ENCODE measurements at places on chromosomes 4 and X.

DNA sequence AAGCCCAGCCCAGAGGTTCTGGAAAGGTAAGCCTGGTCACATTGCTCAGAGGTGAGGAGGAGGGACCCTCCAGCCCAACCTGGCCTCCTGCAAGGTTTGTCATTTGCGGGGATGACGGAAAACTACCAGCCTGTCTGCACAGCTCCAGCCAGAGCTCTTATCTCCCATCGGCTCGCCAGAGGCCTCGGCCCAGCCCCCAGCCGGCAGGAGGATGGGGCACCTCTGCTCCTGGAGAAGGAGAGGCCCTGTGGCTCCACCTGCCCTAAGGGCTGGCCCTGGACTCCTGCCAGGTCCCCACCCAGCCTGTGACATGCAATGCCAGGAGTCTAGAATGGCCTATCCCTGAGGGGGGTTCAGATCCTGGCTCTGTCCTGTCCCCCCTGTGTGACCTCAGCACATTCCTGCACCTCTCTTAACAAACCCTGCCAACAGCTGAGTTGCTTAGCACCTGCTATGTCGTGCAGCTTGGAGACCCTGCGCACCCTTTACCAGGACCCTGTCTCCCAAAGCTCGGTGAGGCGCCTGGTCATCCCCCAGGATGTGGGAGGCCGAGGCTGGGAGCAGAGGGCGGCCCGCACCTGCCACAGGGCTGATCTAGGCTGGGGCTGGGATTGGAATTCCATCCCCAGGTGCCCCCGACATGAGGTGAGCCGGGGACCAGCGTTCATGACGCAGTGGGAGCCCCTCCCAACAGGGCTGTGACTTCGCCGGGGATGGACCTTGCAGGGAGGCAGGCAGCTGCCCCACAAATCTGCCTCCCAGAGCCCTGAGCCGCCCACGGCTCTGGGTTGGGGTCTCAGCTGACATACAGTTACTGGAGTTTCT is 14.4 kb downstream of the ADRA2C start:
- no peak for DNase-seq

DNA sequence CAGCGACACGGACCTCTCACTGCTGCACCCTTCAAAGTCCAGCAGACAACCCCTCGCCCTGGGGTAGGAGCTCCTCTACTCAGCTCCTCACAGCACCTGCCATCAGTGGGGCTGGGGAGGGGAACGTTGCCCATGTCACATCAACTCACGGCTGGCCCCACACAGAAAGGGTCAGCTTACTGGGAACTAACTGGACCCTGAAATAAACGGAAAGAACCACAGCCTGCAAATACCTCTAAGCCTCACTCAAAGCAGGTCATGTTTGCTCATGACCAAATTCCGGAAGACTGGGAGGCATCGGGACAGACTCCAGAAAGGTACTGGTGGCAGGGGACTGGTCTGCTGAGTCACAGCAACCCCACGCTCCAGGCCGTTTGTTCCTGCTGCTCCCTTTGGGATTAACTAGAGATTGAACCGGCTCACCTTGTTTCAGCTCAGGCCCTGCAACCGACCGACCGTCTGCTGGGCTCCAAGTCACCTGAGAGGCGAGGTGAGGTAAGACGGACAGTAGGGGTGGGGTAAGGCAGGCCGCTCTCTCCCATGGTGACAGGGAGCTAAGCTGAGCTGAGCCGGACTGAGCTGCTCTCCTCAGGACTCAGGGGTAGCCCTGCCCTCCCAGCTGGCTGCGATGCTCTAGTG is 5.6 kb downstream of the G6PD start:
- DNase-seq, result no peak

DNA sequence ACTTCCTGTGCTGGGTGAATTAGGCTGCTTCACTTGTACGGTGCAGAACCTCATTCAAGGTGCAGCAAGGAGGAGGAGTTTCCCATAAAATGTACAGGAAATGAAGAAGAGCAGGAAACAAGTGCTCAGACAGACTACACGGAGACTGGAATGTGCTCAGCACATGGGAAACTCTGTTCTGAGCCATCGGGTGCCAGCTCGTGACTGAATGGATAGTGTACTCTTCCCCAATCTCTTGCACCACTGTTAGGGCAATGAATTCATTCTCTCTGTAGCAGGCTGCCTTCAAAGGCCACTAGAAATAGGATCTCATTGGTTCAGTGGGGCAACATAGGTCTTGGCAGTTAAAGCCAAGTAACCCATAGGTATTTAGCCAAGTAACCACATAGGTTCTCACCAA is 200.0 kb upstream of the LDB2 start:
- no peak for DNase-seq

DNA sequence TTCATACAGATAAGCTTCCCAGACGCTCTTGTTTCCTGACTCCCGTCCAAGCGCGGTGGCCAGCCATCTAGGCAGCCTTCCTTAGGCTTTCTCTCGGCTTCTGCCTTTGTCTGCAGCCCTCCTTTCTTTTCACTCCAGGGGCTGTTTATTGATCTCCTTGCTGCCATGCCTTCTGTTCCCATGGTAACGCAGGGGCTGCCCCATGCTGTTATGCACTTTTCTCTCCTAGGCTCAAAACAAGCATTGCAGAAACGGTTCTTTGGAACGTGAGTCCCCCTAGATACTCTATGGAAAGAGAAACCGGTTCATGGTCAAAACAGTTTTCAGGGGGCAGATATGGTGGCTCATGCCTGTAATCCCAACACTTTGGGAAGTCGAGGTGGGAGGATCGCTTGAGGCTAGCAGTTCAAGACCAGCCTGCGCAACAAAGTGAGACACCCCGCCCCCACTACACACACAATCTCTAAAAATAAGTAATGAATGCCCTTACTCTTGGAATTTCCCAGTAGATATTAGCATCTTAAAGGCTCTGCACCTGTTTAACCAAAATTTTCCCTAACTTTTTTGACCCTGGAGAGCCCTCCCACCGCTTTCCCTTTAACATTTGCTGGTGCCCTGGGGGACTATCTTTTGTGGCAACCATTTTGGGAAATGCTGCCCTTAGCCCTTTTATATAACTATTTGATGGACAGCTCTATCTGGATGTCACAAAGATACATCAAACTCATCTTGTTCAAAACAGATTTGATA is 53.9 kb upstream of the ZNF157 start:
- DNase-seq, result no peak

GRCh38 chr4:63524764-63525163 is 884.5 kb downstream of the TECRL start:
- no peak for DNase-seq

GRCh38 chr4:17941731-17942130 is 79.8 kb downstream of the LCORL start:
- no peak for DNase-seq

GRCh38 chr4:141306331-141306730 is 85.6 kb downstream of the ZNF330 start:
- no peak for DNase-seq
